ENCODE measurements at places on chromosomes 5 and 9.

GRCh38 chr9:27601396-27601795 lies 28.1 kb upstream of the C9orf72 start:
- no peak for DNase-seq

DNA sequence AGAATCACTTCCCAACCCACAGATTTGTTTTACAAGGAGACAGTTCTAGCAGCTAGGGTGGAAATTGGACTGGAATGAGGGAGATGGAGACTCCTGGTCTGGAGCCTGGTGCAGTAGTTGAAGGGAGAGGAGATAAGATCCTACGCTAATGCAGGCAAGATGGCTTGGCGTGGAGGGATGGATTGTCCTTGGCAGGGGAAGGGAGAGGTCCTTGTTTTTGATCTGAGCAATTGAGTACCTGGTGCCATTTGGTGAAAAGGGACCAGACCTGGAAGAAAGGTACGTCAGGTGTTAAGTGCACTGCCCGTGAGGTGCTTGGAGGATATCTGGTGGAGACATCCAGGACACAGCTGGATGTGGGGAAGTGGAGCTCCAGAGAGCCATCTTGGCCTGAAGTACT lies 35.7 kb downstream of the ANGPTL2 start:
- no peak for DNase-seq

DNA sequence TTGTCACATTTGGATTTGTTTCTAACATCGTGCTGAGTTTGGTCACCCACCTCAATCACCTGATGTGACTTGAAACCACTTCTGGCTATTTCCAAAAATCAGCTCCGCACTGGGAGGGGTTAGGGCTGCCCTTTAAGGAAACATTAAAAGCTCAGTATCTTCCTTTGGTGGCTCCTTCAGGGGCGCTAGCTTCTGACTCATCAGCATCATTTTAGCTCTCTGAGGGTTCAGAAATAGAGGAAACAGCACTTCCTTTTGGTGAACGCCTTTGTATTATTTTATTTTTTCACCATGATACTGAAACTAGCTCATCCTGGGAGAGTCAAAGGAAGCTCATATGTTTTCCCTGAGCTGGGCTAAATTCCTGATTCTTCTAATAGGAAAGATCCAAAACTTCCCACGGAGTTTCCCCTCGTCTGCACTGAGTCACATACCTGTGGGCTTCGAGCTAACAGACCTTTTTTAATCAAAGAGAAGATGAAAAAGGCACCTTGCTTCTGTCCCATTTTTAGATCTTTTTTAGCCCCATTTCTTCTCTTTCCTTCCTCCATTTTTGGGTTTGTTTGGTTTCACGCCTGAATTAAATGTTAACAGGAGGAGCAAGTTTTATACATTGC lies 48.2 kb downstream of the ROPN1L start:
- peak; percentile 69 for DNase-seq

- no peak for DNase-seq
Measured at GRCh38 chr9:4591123-4591500, 71.0 kb upstream of the PLPP6 start.

- DNase-seq = peak; percentile 77
Measured at GRCh38 chr9:137028263-137029057, 423 bp upstream of the ABCA2 start.

DNA sequence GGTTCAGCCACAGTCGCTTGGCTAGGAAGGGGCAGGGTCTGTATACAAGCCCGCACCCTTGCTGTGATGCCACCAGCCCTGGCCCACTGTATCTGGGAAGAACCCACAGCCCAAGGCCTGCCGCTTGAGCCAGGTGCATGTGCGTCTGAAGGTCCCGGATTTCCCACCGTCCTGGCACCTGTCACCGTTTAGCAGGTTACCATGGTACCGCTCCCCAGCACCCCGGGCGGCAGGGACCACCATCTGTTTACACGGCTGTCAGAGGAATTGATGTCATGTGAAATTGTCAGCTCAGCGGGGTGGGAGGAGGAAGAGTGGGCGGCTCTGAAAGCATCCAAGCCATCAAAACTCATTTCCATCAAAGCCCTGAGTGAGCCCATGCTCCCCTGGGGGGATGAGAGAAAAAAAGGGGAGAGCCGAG lies 92.7 kb downstream of the HRH2 start:
- DNase-seq = no peak

- no peak for DNase-seq
Measured at GRCh38 chr5:172918421-172919371, 40.5 kb upstream of the RPL26L1 start.

- DNase-seq = no peak
Measured at GRCh38 chr9:122567901-122568300, 15.0 kb downstream of the OR1N2 start.

DNA sequence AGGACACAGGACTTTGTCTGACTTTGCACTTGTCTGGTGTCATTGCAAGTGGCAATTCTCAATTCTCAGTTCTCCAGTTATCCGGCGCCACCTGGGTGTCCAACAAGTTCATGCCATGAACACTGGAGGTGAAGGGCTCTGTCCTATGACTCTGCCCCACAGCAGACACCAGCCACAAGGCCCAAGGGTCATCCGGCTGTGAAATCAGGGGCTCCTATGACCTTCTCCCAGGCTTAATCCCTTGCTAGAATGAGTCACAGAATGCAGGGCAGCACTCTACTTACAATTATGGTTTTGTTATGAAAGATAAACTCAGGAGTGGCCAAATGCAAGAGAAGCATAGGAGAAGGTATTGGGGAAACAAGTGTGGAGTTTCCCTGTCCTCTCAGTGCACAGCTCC lies 392.0 kb downstream of the GADD45G start:
- no peak for DNase-seq

GRCh38 chr9:110807956-110808598 lies 139.5 kb downstream of the MUSK start:
- DNase-seq = no peak

GRCh38 chr9:33198165-33198564 lies 31.0 kb upstream of the B4GALT1 start:
- DNase-seq = no peak

DNA sequence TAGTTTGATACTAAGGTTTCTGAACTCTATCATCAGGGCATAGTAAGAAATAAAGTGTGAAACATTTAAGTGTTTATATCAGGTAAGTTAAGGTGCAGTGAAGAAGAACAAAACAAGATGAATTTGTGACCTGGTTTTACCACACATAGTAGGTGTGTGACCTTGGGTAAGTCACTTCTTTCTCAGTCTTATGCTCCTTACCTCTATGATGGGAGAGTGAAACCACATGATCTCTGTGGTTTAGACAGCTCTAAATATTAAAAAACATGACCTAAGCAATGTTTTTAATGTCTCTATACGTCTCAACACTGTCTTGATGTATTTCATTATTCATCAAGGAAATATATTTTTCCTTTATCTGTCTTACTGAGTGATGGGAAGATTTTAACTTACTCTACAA lies 629.6 kb upstream of the DMAC1 start:
- no peak for DNase-seq

DNA sequence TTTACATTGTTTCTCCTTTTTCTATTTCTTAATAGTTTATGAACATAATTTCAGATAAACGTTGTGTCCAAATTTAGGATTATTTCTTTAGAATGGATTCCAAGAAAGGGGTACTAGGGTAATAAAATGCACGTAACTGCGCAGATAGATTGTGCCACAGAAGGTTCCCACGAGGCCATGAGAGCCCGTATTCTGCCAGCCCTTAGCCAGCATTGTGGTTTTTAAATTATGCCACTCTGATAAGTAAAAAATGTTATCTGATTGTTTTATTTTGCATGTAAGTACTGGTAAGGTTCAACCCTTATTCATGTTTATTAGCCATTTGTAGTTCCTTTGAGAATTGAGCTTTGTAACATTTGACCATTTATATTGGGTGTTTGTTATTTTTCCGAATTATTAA lies 88.7 kb downstream of the PRKACG start:
- no peak for DNase-seq

- DNase-seq = no peak
Measured at GRCh38 chr9:87853876-87854579, 28.6 kb upstream of the SPATA31E1 start.

DNA sequence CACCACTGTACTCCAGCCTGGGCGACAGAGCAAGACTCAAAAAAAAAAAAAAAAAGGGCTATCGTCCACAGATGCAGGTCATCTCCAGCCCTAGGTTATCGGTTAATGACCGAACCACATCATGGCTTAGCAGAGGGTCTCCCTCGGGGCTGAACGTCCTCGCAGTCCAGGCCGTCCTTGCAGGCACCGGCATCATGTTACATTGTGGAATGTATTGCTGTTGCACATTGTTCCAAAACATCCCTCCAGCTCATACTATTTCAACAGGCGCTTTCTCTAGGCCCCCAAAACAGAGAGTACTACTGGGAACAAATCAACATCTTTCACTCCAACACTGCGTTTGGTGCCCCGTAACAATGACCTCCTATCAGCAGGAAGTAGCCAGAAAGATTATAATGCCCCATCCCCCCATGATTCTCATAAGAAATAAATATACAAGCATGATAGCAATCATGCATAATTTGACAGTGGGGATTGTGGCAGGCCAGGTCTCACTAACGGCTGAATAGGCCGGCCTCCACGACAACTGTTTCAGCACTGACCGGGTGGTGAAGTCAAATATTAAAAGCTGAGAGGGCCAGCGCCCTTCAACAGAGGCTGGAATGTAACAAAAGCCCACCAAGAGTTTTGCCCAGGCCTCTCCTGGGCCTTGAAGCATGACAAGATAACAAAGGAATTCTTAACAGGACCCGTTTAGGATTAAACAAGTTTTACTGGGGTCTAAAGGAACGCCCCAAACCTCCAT lies 1.1 kb upstream of the LCN9 start:
- no peak for DNase-seq

DNA sequence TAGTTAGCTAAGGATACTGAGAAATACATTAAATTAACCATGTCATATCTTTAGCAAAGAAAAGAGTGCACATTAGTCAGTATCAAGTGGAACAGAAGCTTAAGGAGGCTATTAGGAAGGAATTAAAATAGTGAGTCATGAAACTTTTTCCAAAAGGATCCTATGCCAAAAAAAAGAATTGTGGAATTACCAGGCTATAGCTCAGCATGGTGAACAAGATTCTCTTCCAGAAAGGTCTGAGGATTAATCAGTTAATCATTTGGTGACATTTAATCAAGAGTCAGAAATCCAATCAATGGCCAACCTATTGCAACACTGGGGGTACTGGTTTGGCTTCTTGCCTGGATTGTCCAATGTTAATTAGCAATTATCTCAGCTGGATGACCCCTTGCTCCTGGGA lies 244.5 kb upstream of the NMUR2 start:
- no peak for DNase-seq

DNA sequence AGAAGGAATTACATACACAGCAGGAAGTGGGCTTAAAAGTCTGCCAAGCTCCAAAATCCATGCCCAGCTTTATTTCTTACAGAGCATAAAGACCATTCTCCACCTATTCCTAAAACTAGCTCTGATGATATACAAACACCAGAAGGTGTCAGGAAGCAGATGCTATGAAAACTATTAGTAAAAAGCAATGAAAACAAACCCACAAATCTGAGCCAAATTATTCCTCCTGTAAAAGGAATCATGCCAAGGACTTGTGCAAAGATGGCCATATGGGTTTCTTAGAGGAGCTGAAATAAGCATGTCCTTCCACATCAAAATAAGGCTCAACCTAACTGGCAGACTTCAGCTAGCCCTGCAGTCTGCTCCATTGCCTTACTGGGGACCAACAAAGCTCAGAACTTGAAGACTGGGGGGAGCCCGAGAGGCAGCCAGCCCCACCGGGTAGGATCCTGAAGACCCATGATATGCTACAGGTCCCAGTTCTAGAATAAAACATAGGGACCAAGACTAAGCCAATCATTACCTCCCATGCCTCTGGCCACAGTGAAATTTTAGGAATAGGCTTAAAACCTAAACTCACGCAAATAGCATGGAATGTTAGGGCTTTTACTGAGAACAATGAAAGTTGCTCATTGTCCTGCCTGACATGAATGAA lies 42.8 kb upstream of the GABRP start:
- no peak for DNase-seq

GRCh38 chr9:73180403-73180802 lies 28.7 kb downstream of the ANXA1 start:
- DNase-seq = no peak

- peak; percentile 7 for DNase-seq
Measured at GRCh38 chr9:123662057-123662776, 267.7 kb downstream of the DENND1A start.

GRCh38 chr9:105437704-105438103 lies 10.1 kb upstream of the FSD1L start:
- DNase-seq = no peak

DNA sequence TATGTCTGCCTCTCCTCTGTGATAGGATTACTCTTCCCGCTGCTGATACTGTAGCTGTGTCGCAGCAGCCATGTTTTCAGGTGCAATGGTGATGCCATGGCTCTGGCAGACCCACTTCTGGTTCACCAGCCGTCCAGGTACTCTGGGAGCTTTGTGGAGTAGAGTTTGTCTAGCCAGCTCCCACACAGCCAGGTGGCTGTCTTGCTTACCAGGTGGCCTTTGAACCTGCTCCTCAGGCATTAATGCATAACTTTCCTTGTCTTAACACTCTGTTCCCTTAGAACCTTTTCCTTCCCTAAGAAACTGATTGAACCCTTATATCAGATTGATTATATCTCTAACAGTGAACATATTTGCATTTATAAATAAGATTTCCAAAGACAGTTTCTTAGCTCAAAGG lies 42.2 kb downstream of the F2RL2 start:
- no peak for DNase-seq

DNA sequence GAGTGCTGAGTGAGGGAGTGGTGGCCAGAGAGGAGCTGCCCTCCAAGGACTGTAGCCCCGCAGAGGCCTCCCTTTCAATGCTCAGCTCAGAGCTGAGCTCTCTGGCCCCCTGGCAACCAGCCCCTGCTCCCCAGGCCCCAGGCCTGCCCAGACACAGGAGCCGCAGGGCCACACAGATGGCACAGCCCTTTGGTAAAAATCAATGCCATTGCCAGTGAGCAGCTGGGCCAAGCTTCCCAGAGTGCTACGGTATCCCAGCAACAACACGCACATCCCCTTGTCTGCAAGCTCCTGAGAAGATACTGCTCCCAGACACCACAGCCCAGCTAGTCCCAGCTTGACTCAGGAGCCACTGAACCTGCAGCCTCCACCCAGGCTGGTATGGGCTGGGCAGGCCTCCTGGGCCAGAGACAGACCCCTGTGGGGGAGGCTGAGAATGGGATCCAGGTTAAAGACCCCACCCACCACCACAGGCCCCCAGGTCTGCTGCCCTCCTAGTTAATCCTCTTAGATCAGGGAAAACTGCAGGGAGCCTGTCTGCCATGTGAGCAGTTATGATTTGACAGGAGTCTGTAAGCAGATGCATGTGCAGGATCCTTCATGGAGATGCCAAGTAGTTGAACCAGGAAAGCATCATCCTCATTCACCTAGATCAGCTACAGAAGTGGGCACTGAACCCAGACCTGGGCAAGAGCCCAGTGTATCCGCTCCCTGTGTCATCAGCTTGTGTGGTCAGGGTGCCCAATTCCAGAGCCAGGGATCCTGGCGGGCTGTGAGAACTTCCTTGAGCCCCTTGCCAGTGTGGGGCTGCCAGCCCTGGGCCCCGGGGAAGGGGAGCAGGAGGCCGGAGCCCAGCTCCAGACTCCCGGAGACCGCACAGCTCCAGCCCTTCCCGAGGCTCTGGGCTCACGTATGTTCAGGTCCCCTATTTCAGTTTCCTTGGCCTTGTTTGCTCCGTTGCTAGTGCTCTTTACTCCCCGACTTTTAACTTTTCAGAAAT lies 26.7 kb upstream of the ADAMTS2 start:
- DNase-seq = no peak
